ENCODE measurements at places on chromosomes 5 and 9. TPM values are rescaled to one million over a fixed set of nuclear protein-coding genes. Genes with fewer than 3 reads are reported as not detected.

GRCh38 chr5:89011778-89012711 is 129.1 kb upstream of the MEF2C start:
- no peak for DNase-seq

The FBLL1 gene
- total RNA-seq, result not detected

DNA sequence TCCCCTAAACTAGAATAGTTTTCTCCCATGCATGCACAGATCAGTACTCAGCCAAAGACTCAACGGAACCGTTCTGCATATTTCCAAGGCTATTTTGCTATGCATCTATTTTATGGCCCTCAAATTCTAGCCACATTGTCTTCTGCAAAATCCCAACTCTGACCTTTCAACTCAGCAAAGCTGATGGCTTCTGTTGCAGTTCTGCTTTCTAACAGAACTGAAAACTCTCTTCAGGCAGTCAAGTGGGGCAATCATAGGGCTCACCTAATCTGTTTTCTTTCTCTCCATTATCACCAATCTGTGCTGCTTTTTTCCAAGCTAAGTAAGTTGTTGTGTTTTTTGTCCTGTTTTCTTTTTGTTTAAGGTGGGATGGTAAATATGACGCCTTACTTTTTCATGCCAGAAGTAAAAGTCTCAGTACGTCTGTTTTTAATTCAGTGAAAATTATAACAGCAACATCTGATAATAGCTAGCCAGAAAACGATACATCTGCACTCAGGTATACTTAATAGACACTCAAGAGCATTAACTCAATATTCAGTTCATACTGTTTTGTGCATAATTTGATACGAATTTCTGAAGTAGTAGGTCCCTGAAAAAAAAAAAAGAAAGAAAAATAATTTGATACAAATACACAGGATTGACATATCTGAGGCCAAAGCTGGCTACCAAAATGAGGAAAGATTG is 454.3 kb downstream of the TLE1 start:
- DNase-seq, result no peak

The CYSRT1 gene
- not detected for total RNA-seq

The ANKRD31 gene
- 0.81 TPM for total RNA-seq

GRCh38 chr9:68805890-68806517 is 101.0 kb downstream of the PIP5K1B start:
- DNase-seq, result no peak

GRCh38 chr5:149578896-149579295 is 2.4 kb upstream of the ARHGEF37 start:
- no peak for DNase-seq

GRCh38 chr9:125637241-125637640 is 69.8 kb downstream of the MAPKAP1 start:
- DNase-seq, result no peak

The FOXD4L4 gene
- 0.63 TPM for total RNA-seq

GRCh38 chr5:17249029-17249634 is 31.7 kb downstream of the BASP1 start:
- DNase-seq, result no peak

DNA sequence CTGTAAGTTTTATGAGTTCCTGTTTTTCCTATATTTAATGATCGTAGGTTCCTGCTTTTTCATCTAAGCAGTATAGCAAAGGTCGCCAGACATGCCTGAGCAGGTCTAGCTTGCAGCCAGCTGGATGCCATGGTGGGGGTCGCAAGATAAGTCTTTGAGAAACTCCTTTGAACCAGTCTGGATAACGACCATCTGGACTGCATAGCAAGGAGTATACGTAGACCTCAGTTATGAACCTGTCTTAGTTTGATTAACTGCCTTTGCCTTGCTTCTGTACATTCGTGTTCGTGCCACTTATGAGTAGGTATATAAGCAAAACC is 8.4 kb upstream of the SPATA31E1 start:
- no peak for DNase-seq

DNA sequence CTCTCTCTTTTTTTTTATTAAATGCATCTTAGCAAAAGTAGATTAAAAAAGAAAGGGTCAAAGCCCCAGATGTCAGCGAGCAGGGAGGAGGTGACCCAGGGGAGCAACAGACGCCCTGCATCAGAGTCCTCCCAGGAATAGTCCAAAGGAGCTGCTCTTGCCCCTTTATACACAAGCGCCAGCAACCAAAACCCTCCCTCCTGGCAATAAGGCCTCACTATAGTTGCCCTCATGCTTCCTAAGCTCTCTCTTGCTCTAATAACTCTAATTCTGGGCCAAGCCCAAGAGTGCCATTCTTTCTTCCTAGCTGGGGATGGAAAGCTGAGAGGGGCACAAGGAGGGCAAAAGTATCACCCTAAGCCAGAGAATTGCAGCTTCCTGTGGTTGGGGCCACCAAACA is 26.3 kb downstream of the PCDHGC5 start:
- no peak for DNase-seq

The SPINK13 gene
- total RNA-seq, result not detected

The NTRK2 gene
- 155 TPM for total RNA-seq

The HSPB3 gene
- not detected for total RNA-seq

GRCh38 chr9:88988796-88989641 is 2.2 kb upstream of the S1PR3 start:
- DNase-seq, result no peak

DNA sequence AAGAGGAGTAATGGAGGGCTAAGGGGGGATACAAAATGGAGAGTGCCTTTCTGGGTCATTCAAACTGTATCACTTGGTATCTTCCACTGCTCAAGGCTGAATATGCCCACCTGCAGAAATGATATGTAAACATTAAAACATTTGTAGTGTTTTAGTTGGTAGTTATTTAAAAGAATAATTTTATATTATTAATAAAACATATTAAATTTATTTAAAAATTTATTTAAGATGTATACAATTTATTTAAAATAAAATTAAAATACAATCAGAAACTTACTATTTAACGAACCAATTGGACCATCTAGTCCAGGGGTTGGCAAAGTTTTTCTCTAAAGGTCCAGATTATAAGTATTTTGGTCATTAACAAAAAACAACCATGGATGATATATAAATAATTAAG is 308.5 kb downstream of the PLK2 start:
- DNase-seq, result no peak

The AGXT2 gene
- total RNA-seq, result not detected
